ENCODE measurements at places on chromosomes 16 and 17.

- no peak for DNase-seq
Observed at GRCh38 chr16:70601576-70602575, 44.5 kb upstream of the IL34 start.

- DNase-seq: no peak
Observed at GRCh38 chr17:2909846-2910234, 113.6 kb downstream of the RAP1GAP2 start.

DNA sequence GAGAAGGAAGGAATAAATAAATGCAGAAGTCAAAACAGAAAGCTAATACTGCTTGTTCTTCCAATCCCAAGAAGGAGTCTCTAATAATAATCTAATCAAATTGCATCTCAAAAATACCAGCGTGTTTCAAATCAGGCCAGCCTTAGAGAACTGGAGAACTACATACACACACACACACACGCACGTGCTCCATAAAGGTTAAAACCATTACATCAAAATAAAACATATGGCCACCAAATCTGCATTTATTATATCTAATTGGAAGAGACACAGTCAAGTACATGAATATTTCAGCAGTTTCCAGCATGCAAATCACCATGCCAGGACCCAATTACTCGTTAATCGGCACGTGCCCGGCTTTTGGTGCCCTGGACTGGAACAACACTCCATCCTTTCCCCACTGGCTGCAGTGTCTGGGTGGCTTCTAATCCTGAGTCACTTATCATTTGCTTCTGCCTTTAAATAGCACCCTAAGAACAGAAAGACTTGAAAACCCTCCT lies 20.4 kb upstream of the KDM8 start:
- no peak for DNase-seq

DNA sequence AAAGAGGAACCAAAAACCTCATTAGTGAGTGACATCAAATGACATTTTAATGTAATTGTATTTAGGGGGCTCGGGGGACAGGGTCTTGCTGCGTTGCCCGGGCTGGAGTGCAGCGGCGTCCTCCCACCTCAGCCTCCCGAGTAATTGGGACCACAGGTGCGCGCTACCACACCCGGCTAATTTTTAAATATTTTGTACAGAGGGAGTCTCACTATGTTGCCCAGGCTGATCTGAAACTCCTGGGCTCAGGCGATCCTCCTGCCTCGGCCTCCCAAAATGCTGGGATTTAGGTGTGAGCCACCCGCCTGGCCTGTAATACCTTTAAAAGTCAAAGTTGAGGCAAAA lies 581 bp downstream of the SNRNP25 start:
- DNase-seq: no peak

GRCh38 chr16:1539720-1540555 lies 6.5 kb downstream of the TMEM204 start:
- DNase-seq: no peak

- no peak for DNase-seq
Observed at GRCh38 chr16:79263425-79263824, 337.1 kb downstream of the MAF start.

GRCh38 chr16:59148056-59148768 lies 414.1 kb upstream of the GOT2 start:
- no peak for DNase-seq

- DNase-seq: no peak
Observed at GRCh38 chr16:75000481-75001081, 1.8 kb downstream of the ZNRF1 start.

DNA sequence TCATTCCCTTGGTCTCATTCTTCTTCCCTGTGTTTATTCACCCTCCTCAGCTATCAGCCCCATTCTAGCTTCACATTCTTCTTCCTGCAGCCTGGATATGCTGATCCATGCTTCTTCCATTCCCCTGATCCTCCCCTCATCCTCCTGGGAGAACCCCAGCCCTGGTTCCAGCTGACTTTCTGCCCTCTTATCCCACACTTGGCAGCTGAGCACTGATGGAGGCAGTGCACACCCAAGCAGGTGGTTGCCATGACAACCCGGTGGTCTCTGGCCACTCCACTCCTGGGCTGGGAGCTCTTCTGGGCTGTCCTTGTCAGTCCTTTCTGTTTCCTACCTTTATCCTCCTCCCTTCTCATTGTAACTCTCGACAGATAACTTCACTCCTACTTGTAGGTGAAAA lies 16.7 kb upstream of the TUBG2 start:
- no peak for DNase-seq

DNA sequence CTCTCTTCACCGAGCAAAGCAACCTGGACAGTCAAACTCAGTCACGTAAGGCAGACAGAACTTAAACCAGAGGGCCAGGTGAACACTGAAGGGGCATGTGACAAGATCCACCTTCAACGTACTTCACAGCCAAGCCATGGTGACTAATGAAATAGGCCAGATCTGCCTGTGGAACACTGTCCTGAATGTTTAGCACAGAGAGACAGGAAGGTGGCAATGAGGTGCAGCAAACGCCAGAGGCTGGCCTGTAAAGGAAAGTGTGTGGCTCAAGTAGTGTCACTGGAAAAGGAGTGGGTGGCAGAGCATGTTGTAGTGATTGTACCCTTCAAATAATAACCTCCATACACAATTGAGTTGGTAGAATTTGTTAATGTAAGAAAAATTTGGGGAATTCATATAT lies 38.1 kb downstream of the SLC6A4 start:
- no peak for DNase-seq
